ENCODE measurements at places on chromosomes 6 and 20.

- no peak for DNase-seq
Observed at GRCh38 chr6:156832231-156832647, 55.1 kb downstream of the ARID1B start.

- DNase-seq = no peak
Observed at GRCh38 chr20:60302875-60303274, 344.7 kb downstream of the CDH26 start.

DNA sequence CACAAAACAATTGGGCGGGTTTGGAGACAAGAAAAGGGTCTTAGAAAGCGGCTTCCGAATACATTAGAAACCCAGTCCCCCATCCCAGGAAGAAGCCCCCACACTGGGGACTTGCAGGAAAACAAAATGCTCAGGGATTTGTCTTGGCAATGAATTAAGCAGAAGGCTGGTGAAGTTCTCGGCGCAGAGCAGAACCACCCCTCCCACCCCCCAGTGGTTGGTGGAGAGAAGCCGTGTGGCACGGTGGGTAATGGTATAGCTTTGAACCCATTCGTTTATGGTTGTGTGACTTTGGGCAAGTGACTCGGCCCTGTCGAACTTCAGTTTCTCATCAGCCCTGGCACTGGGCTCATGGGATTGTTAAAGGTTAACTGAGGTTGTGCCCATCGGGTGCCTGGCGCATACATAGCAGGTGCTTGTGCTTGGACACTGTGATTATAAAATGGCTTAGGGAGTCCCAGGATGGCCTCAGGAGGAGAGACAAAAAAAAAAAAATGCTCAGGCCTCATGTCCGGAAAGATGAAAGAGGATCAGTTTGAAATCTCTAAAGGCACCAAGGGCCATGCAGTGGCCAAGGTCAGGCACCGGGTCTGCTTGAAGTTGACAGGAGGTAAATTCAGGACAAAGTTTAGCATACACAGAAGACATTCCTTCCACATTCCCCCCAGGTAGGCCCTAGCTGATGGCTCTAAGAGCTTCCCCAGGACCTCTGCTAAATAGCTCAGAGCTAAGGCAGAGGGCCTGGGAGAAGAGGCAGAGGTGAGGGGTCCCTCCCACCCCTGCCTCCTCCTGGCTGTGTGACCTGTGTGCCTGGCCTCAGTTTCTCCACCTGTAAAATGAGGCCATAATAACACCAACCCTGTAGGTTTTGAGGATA lies 120.1 kb upstream of the PTPN1 start:
- DNase-seq = peak; percentile 87

GRCh38 chr6:43807228-43808061 lies 37.4 kb downstream of the VEGFA start:
- DNase-seq = peak; percentile 76

DNA sequence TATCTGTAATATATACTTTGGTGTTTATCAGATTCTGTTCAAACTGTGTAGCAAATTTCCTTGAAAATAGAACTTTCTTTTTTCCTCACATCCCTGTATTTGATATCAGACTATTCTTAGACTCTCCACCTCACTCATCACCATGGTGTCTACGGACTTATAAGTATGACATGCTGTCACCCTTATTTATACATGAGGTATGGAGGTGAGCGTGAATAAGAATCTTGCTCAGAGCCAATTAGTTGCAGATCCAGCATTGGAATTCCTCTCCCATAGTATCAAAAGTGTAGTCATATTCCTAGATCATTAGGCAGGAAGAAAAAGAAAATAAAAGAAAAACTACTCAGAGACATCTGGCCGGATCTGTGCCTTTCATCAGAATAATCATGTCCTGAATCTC lies 43.0 kb downstream of the TPD52L1 start:
- no peak for DNase-seq

DNA sequence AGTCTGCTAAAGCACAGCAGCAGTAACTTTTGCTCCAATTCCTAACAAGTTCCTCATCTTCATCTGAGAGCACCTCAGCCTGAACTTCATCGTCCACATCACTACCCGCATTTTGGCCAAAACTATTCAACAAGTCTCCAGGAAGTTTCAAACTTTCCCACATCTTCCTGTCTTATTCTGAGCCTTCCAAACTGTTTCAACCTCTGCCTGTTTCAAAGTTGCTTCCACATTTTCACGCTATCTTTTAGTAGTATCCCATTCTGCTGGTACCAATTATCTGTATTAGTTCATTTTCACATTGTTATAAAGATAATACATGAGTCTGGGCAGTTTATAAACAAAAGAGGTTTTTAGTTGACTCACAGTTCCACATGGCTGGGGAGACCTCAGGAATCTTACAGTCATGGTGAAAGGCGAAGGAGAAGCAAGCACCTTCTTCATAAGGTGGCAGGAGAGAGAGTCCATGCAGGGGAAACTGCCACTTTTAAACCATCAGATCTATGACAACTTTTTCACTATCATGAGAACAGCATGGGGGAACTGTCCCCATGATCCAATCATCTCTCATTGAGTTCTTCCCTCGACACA lies 99.4 kb upstream of the GRIK2 start:
- DNase-seq = no peak

DNA sequence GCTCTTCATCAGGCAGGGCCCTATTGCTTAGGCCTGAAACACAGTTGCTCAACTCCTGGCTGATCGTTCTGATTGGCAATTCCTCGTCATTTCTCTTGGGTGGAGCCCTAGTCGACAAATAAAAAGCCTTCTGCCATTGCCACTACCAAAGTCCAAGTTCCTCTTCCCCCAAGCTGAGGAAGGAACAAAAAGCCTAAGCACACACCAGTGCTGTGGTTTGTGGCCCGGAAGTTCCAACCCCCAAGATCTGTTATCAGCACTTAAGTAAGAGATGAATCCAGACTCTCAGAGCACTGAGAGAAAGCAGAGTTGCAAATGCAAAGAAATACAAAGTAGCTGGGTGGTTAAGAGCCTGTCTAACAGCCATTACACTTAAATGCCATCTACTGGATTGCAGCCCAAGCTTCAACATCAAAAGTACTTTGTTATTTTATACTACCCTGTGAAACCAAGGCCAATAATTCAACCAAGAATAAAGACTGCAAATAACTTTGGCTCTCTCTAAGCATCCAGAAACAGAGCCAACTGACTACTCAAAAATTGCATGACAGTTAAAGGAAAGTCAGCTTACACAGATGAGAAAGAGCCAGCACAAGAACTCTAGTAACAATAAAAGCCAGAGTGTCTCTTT lies 1024.0 kb downstream of the GRIK2 start:
- DNase-seq = no peak

DNA sequence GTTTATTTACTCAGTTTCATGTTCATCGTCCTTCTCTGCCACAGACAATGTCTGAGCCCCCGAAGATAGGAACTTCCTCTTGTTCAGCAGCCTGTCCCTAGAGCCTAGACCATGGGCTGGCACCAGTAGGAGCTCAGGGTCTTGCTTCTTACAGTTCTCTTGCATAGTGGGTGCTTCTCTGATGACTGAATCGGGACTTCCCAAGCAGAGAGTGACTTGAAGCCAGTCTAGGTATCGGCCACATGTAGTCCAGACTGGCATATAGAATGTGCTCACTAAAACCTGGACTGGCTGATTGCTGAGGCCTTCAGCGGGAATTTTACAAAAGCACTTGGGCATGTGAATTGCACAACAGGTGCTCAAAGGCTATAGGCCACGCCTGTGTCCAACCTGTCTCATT lies 52.0 kb downstream of the PRDM1 start:
- no peak for DNase-seq

DNA sequence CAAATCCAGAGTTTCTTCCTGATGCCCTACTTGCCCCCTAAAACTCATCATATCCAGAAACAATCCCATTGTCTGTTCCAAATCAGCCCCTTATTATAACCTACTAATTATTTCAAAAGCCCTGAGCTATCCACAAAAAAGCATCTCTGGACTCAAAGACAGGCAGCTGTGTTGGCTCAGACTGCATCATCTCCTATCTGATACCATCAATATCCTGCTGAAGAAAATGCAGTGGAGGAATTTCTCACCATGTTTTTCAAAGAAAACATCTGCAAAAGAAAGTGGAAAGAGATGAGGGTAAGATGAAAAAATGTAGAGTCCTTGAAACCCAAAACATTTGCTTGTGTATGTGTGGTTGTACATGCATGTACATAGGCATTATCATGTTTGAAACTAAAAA lies 153.0 kb upstream of the DEFB112 start:
- DNase-seq = no peak

- DNase-seq = no peak
Observed at GRCh38 chr6:139547122-139547776, 172.8 kb upstream of the CITED2 start.

DNA sequence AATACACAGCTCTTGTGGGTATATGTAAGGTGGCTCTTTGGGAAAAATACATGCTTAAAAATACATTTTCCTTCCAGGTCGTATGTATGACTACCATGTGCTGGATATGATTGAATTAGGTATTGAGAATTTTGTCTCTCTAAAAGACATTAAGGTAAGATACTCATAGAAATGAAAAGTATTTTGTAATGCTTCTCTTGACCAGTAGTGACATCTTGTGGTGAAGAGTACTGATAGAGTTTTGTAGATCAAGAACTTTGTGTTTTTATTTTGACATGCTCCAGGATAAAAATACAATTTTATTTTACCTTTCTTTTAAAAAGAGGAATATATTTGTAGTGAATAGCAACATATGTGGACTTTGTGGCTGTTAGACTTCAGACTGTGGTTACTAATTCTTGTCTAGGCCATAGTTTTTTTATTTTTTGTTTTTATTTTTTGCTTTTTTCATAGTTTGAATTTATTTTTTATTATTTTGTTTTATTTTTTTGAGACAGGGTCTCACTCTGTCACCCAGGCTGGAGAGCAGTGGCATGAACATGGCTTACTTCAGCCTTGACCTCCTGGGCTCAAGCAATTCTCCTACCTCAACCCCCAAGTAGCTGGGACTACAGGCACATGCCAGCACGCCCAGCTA lies 17.9 kb downstream of the RPF2 start:
- DNase-seq = no peak

- DNase-seq = no peak
Observed at GRCh38 chr20:16001286-16001685, 572.0 kb downstream of the KIF16B start.

- no peak for DNase-seq
Observed at GRCh38 chr6:111679126-111679858, 73.6 kb upstream of the TRAF3IP2 start.

DNA sequence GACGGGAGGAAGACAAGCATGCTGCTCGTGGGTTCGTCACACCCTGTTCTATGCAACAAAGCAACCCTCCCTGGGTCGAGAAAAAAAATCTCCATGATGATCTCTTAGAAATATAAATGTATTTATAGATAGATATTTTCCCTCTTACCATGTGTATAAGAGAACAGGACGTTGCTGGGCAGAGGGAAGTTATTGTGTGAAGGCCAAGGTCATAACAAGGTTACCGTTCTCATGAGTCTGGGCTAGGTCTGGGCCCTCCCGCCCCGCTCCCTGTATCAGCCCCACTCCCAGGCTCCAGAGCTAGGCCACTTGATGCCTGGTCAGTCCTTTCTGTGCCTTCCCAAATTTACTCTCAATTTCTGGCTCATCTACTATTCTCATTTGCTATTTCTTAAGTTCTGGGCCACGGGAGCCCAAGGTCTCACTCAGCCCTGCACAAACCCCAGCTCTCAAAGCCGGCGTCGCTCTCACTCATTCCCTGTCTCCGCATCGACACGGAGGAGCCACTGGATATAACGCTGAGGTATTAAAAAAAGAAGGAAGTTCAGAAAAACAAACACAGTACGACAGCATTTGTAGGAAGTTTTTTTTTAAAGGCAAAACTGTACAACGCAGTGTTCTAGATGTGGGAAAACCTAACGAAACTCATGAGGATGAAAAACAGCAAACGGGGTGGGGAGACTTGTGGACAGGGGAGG lies 96.8 kb downstream of the PSMG4 start:
- DNase-seq = no peak

All from left lobe of liver (tissue), 2 donors.